ENCODE measurements at places on chromosomes 13 and 19. TPM values are rescaled to one million over a fixed set of nuclear protein-coding genes. Genes with fewer than 3 reads are reported as not detected.

The PSG2 gene
- total RNA-seq, result not detected

The GARIN5A gene
- total RNA-seq, result not detected

The NBEA gene
- total RNA-seq, result 0.18 TPM

The ZSCAN4 gene
- not detected for total RNA-seq

The CPAMD8 gene
- total RNA-seq, result 1.4 TPM

The CPB2 gene
- total RNA-seq, result not detected

The KLK4 gene
- not detected for total RNA-seq
